ENCODE measurements at places on chromosomes 1 and 21.

GRCh38 chr1:179870870-179871269 lies 6.7 kb downstream of the TOR1AIP2 start:
- no peak for DNase-seq

GRCh38 chr1:209123601-209124000 lies 459.9 kb upstream of the CAMK1G start:
- no peak for DNase-seq

GRCh38 chr1:193533853-193534252 lies 347.4 kb upstream of the B3GALT2 start:
- no peak for DNase-seq

DNA sequence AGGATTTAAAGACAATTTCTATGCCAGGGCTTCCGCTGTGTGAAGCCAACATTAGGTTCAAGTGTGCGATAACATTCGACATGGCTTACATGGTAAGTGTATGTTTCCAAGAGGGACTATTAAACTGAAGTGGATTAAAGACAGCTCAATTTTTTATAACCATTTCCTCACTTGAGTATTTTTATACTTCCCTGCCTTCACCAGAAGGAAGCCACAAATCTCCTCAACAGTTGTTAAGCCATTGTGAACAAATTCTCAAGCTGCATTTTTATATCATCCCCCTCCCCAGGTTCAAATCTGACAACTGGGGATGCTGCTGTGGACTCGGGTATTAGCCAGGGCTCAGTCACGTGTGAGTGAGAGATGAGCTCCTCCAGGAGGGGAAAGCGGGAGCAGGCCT lies 116.3 kb downstream of the RHOU start:
- DNase-seq, result no peak

- DNase-seq, result no peak
Observed at GRCh38 chr1:61606448-61607312, 118.3 kb downstream of the TM2D1 start.

- no peak for DNase-seq
Observed at GRCh38 chr1:42738678-42739226, 1.3 kb downstream of the CLDN19 start.

DNA sequence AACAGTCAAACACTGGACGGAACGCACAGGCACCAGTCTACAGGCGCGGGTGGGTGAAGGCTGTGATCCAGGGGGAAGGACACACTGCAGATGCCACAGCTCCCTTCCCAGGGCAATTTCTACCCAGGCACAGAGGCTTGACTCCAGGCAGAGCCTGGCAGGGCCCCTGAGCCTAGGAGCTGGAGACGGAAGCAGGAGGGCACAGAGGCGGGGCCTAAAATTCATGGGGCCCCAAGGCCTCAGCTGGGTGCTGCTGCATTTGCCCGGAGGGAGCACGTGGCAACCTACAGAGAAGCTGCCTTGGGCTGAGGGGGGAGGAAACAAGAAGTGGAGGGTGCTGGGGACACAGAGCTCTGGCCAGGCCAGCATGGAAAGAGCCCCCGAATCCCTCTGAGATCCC lies 41.2 kb downstream of the UBE2G2 start:
- DNase-seq, result no peak

DNA sequence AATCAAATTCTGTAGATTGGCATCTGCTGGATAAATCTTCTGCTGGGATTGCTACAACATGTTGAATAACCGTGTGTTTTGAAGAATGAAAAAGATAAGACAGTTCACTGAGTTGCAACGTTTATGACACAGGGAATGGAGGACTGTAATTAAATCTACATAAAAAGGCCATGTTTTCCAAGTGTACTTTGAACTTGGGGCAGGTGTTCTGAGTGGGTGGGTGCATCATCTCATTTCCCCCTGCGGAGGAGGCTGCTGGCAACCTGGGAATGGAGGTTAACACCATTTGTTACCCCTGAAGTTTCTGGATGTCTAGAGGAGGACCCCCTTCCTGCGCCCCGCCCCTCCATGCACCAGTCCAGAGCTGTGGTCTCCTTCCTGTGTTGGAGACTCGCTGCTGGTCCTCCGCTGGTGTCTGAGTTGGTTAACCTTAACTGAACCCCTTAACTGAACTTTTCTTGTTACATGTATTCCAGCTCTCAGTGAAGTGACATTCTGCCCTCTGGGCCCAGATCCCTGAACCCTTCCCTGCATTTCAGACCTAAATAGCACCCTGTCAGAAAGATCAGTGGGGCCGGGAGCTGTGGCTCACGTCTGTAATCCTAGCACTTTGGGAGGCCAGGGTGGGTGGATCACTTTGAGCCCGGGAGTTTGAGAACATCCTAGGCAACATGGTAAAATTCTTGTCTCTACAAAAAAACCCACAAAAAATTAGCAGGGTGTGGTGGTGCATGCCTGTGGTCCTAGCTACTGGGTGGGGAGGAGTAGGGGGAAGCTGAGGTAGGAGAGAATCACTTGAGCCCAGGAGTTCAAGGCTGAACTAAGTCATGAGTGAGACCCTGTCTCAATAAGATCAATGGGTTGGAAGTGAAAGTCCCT lies 31.8 kb downstream of the UCK2 start:
- no peak for DNase-seq

DNA sequence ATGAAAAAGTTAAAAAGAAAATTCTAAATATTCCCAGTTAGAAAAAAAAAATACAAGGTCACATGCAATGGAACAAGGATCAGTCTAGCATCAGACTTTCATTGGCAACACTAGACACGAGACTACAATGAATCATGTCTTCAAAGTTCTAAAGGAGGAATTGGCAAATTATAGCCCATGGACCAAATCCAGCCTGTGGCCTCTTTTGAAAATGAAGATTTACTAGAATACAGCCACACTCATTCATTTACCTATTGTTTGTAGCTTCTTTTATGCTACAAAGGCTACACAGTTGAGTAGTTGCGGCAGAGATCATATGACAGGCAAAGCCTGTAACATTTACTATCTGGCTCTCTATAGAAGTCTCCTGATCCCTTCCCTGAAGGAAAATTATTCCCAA lies 71.4 kb downstream of the MRPL39 start:
- DNase-seq, result no peak

DNA sequence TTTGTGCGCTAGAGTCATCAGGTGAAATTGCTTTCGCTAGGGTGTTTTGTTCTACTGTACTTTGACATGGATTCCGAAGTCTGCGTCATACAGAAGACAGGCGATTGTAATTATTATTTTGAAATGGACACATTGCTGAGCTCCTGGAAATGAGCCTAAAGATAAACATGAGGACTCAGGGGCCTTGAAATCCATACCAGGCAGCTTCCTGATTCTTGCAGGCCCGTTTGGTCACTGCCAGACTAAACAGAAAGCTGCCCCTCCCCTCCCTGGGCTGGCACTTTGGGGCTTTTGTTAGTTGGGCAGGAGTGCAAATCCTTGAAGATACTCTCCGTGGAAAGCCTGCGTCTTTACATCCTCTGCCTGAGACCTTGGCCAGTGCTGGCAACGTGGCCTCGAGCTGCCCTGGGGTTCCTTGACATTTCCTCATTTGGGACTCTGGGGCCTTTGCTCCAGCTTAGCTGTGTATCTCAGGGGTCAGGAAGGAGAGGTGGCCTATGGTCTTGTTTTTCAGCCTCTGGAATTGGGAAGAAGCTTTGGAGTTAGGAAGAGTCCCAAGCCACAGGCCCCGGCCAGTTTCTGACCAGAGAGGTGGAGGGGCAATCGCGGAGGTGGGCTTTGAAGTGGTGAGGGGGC lies 26.9 kb upstream of the KCNE2 start:
- no peak for DNase-seq

DNA sequence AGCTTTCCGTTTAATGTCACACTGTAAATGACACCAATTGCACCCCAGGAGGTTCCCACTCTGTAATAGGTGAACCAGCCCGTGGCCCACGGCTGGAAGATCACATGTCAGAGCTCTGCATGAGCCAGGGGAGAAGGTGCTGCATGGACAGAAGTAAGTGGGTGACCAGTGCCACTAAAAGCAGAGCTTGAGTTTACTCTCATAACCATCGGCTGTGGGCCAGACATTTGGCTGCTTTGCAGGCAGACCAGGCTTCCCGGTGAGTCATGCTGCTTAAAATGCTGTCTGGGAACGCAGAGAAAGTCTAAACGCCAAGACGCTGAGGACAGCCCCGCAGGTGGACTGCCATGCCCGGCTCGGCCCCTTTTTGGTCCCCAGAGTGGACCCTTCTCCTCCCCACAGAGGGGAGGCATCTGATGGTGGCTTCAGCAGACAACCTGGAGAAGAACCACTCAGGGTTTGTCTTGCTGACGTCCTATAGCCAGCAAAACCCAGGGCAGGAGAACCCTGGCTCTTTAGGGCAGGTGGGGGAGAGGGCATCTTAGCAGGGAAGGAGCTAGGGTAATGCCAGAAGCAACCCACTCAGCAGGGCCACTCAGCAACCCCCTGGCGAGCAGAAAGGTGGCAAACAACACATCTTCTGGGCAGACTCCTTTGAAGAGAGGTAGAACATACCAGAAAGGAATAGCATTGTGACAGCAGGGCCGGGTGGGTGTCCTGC lies 7.3 kb downstream of the KIAA2013 start:
- DNase-seq, result no peak

- DNase-seq, result no peak
Observed at GRCh38 chr1:92136341-92136740, 56.2 kb downstream of the BTBD8 start.

- DNase-seq, result no peak
Observed at GRCh38 chr1:172154551-172154950, 265.9 kb upstream of the C1orf105 start.

DNA sequence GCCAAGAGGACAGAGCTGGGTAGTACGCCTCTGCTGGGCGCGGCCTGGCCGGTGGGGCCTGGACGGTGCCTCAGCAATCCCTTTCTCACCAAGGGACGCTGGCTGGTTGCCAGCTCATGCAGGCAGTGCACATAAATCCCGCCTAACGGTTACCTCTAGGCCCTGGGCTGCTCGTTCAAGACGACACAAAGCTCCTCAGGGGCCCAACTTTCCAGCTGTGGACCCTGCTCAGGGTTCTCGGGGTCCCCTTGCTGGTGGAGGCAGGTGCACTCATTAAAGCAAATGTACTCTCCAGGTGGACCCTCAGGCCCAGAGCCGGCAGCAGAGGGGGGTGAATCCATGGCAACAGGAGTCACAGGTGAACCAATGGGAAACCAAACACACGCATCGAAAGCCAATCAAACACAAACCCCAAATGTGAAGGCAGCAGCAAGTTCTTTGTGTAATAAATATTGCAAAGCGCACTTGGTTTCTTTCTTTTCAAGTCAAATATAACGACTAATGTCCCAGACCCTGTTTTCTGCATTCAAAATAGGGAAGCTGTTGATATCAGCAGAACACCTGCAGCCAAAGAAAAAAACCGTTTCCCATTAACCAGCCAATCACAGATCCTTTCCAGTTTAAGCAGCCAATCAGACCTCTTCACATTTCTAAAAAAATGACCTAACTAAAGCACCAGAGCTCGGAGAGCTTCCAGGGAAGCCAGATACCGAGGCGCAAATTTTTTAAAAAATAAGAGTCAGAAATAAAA lies 26.1 kb upstream of the CLSTN1 start:
- no peak for DNase-seq

GRCh38 chr1:115118086-115118485 lies 28.8 kb upstream of the TSPAN2 start:
- DNase-seq, result no peak

GRCh38 chr1:200191993-200192392 lies 164.5 kb downstream of the NR5A2 start:
- DNase-seq, result no peak

DNA sequence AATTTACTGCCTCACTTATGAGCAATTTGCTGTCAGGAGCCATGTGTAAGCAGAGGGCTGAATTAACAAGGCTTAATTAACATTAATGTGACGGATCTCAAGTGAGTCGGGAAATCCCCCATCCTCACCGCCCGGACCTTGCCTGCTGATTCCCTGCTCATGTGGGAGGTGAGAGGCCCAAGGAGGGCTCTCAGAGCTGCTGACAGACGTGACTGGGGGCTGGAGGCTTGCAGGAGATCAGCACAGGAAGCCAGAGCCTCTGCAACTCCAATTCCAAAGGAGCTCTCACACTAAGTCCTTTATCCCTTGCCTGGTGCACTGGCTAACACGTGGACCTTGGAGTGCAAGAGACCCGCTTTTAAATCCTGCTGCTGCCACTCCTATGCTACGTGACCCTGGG lies 19.4 kb downstream of the LRP8 start:
- DNase-seq, result no peak

GRCh38 chr1:146020058-146021049 lies 1.2 kb downstream of the HJV start:
- DNase-seq, result no peak

- DNase-seq, result peak; percentile 11
Observed at GRCh38 chr1:23423415-23424292, 894 bp downstream of the TCEA3 start.

DNA sequence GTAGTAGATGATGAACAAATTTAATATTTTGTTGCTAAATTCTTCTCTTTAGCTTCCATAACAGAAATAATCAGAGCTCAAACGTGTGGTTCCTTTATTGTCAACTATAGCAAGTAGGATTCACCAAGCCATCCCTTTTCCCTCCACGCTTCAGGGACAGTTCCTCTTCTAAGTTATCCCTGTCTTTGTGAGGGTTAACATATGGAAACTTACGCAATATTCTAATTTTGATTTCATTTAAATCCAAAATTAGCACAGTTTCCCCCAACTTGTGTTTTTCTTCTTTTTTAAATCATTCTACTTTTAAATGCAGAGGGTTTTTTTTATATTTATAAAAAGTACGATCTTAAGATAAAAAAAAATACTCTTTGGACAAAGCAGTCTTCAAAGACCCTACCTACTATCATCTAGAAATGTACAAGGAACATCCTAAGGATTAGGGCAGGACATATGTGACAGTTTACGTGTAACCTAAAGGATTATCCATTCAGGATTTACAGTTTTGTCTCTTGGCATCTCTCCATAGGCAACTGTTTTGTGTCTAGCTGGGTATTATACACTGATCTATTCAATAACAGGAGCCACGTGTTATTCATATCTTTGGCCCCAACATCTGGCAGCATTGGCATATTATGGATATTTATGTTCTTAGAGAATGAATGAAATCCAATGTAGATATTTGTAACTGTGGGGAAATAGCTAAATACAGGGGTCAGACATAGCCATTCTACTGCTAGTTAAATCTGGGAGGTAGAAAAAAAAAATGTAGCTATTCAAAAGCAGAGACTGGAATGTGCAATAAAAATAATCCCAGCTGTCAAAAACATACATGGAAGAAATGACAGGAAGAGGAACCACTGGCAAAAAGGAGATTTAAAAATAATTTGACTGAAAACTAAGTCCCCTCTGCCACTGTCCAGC lies 272.9 kb downstream of the NEGR1 start:
- no peak for DNase-seq

- DNase-seq, result no peak
Observed at GRCh38 chr1:2446861-2447260, 29.2 kb upstream of the PLCH2 start.

GRCh38 chr1:115564201-115564600 lies 77.6 kb upstream of the VANGL1 start:
- no peak for DNase-seq

DNA sequence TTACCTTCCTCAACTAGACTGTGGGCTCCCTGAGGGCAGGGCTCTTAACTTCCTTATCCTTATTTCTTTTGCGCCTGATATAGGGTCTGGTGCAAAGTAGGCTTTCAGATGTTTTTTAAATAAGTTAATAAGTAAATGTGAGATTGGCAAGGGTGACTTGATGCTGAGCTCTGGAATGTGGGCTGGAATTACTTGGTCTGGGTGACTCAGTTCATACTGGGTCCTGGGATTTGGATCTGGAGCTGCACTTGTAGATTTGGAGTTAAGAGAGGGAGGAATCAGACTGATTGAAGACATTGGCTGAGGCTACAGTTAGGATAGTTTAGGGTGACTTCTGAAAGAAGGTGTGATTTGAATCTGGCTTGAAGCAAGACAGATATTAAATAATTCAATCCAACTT lies 190.9 kb downstream of the GIPC2 start:
- DNase-seq, result no peak

GRCh38 chr1:71428029-71428428 lies 347.2 kb upstream of the ZRANB2 start:
- no peak for DNase-seq

GRCh38 chr1:201507360-201507675 lies 395 bp upstream of the CSRP1 start:
- no peak for DNase-seq

Data from stimulated activated CD4-positive, alpha-beta T cell treated with anti-CD3 and anti-CD28 coated beads, Interleukin-4, amount 100 ng/mL, for 24 hours (primary cell).